Activated naive CD8-positive, alpha-beta T cell treated with anti-CD3 and anti-CD28 coated beads, Interleukin-2, amount 50 U/mL, for 24 hours (primary cell): ENCODE measurements at places on chromosomes 4 and X.

DNA sequence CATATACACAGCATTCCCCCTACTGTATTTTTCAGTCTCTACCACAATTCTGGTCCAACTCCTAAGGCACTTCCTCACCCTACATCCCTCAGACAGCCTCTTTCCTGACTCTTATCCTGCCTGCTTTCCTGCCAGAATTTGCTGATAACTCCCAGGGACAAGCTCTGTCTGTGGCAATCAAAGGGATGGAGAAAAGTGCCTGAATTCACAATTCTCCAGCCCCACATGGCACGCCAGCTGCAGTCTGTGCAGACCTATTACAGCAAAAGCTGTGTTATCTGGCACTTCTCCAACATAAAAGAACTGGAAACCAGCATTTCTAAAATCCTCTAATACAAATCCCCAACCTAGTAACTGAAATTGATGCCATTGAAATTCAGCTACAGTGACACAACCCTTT lies 404.8 kb downstream of the KLHL13 start:
- no peak overlapping the region for H3K27ac ChIP-seq
- no peak for DNase-seq
- H3K27me3 ChIP-seq = no peaks in the 10 kb centered on the region
- H3K36me3 ChIP-seq = no peaks in the 10 kb centered on the region
- no peak overlapping the region for H3K4me3 ChIP-seq

GRCh38 chr4:88985088-88985773 lies 71.8 kb downstream of the FAM13A start:
- no peak for DNase-seq
- no peaks in the 10 kb centered on the region for H3K4me1 ChIP-seq
- H3K36me3 ChIP-seq = no peaks in the 10 kb centered on the region
- H3K4me3 ChIP-seq = no peak overlapping the region
- peaks cover 2% of the 10 kb centered on the region for H3K27me3 ChIP-seq

DNA sequence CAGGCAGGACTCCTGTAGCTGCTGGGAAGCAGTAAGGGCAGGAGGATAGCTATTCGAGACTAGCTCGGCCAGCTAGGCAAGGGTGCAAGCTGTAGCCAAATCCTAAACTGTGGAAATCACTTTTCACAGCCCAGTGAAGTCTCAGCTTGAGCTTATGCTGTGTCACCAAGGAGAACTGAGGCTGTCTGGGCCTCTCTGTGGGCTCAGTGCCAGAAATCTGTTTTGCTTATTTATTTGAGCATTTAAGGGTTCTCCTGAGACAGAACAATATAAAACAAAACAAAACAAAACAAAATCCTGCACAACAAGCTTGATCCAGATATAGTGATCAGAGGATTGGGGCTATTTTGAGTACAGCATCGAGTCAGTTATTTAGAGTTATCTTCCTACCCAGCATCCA lies 97.5 kb downstream of the FANCB start:
- no peaks in the 10 kb centered on the region for H3K27me3 ChIP-seq
- H3K36me3 ChIP-seq = no peaks in the 10 kb centered on the region
- no peaks in the 10 kb centered on the region for H3K4me1 ChIP-seq

GRCh38 chr4:150008546-150008945 lies 69.7 kb upstream of the DCLK2 start:
- no peaks in the 10 kb centered on the region for H3K36me3 ChIP-seq
- no peaks in the 10 kb centered on the region for H3K4me1 ChIP-seq
- no peak overlapping the region for H3K27ac ChIP-seq
- peaks cover 16% of the 10 kb centered on the region for H3K27me3 ChIP-seq

DNA sequence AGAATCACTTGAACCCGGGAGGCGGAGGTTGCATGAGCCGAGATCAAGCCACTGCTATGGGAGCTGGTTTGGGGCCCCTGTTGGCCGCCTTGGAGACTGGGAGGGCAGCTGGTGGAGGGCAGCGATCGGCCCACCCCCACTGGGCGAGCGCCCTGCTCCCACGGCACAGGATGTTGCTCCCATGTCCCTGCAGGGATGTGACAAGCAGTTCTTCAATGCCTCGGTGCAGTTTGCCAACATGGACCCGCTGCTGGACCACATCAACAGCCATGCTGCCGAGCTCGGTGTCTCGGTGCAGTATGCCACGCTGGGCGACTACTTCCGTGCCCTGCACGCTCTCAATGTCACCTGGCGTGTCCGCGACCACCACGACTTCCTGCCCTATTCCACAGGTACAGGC lies 19.4 kb downstream of the MAN2B2 start:
- peaks cover 3% of the 10 kb centered on the region for H3K36me3 ChIP-seq
- no peak overlapping the region for H3K4me3 ChIP-seq
- H3K27ac ChIP-seq = no peak overlapping the region
- no peaks in the 10 kb centered on the region for H3K4me1 ChIP-seq
